ENCODE measurements at places on chromosomes 2 and 18.

- DNase-seq, result no peak
Measured at GRCh38 chr2:179817181-179817841, 44.1 kb downstream of the ZNF385B start.

GRCh38 chr2:80852808-80853139 lies 548.2 kb upstream of the LRRTM1 start:
- DNase-seq, result no peak

DNA sequence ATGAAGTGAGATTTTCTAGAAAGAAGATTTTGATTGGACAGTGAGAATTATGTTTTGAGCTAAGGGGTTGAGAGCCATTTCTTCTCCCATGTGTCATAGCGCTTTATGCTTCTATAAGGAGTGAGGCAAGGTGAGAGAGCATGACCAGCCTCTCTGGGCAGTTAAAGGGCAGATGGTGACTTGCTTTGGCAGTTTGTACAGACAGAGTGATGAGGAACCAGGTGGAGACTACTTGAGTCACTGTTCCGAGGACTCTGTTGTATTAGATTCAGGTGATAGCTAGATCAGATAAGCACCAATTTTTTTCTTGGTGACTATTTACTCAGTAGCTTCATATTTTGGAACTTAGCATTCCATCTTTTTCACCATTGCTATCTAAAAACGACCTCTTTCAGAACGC lies 4.5 kb downstream of the CRIM1 start:
- DNase-seq, result no peak

- no peak for DNase-seq
Measured at GRCh38 chr2:64869126-64869525, 120.1 kb upstream of the SLC1A4 start.

- DNase-seq, result peak; percentile 87
Measured at GRCh38 chr18:76619621-76620315, 124.7 kb upstream of the ZNF516 start.

DNA sequence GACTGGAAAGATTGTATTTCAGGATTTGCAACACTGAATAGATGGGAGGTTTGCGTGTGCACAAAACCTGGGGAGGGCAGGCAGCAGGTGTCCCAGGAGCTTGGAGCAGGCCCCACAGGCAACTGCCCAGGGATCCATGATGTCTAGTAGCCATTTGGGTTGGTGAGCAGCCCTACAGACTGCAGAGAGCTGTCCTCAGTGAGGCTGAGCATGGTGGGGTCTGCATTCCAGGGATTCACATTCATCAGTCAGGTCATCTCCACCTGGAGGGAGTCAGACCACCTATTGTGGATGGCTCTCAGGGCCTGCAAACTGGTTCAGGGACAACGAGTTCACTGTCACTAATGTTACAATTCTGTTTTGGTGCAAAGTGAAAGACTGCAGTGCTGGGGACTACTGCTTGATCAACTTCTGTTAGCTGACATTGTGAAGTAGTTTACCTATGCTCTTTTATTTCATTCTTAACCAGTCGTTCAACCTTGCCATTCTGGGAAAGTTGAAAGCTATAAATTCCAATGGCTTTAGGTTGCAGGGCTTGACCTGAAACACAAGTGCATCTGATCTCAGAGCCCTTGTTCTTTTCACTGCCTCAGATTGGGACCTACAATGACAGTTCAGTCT lies 222.6 kb downstream of the ZNF407 start:
- DNase-seq, result no peak

GRCh38 chr2:86305195-86305914 lies 32.1 kb downstream of the REEP1 start:
- no peak for DNase-seq

DNA sequence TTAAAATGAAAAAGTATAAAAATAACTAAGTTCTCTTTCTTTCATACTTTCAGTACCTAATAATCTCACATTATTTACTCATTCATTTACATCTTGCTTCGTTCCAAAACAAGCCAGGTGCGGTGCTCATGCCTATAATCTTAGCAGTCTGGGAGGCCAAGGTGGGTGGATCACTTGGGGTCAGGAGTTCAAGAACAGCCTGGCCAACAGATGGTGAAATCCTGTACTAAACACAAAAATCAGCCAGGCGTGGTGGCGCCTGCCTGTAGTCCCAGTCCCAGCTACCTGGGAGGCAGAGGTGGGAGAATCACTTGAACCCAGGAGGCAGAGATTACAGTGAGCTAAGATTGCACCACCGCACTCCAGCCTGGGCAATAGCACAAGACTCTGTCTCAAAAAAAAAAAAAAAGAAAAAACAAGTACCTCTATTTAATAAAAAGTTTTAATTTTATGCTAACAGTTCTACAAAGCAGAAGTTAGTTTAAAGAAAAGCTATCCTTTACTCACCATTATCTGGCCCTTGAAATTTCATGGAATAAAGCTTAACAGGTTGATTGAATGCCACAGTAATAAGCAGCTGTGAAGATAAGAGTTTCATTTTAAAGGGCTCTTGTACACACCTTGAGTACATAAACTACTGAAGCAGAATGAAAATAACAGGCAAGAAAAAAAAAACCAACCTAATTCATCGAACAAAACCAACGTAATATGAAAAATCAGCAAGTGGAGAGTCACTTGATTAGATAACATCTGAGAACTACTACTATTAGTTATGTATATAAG lies 22.5 kb downstream of the TXNL1 start:
- no peak for DNase-seq

DNA sequence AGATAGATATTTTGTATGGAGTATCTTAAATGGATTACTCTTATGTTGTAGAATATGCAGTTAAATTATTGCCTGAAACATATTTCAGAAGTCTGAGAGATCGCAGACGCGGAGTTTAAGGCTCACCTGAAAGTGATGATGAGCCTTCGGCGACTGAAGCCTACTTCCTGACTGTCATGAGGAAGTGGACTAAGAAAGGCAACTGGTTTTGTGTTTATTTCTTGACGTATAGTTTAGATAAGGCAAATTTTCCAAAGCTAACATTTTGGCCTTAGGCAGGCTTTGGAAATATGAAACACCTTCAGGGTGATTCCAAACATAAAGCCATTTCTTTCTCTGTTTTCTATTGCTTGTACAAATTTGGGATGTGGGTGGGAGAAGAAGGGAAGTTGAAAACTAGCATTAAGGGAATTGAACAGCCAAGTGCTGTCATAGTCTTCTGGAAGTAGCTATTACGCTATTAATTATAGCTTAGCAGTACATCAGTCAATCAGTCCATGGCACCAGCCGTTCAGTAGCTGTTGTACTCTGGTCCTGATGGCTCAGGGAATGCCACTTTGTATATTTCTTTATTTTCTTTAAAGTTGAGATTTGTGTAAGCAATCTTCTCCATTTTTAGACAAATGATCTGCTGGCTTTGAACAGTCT lies 1.5 kb downstream of the GRHL1 start:
- DNase-seq, result no peak

GRCh38 chr2:16493788-16494187 lies 171.8 kb downstream of the CYRIA start:
- no peak for DNase-seq

DNA sequence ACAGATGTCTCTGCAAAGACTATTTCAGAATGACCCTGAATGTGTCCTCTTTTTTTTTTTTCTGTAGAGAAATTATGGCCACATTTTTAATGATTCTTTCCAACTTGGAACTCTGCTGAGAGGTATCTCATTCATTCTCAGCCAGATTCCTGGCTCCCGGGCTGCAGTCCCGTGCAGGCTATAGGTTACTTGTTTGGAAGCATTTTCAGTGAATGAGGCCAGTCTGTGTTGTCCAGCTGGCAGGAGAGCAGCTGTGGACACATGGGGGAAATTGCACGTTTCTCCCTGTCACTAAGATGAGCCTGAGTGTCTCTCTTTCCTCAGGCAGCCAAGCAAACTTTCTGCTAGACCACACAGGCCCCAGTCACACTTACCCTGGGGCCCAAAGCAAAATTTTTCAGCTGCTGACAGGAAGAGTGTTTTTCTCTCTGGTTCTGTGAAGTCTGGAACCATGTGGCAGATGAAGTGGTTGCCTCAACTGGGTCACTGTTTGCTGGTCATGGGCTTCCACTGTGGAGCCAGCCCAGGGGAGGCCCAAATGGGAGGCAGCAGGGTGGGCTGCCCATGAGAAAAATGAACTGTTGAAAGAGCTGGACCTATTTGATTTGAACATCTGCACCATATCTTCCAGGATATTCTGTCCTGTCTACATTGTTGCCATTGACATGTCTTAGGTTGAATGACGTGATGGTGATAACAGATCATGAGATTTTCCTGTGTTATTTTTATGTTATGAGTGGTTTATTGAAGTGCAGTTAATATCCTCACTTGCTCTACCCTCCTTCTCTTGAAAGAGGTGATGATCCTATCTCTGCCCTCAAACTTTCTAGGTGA lies 431.2 kb downstream of the LPIN1 start:
- no peak for DNase-seq

- no peak for DNase-seq
Measured at GRCh38 chr2:133641497-133641896, 73.2 kb upstream of the NCKAP5 start.

DNA sequence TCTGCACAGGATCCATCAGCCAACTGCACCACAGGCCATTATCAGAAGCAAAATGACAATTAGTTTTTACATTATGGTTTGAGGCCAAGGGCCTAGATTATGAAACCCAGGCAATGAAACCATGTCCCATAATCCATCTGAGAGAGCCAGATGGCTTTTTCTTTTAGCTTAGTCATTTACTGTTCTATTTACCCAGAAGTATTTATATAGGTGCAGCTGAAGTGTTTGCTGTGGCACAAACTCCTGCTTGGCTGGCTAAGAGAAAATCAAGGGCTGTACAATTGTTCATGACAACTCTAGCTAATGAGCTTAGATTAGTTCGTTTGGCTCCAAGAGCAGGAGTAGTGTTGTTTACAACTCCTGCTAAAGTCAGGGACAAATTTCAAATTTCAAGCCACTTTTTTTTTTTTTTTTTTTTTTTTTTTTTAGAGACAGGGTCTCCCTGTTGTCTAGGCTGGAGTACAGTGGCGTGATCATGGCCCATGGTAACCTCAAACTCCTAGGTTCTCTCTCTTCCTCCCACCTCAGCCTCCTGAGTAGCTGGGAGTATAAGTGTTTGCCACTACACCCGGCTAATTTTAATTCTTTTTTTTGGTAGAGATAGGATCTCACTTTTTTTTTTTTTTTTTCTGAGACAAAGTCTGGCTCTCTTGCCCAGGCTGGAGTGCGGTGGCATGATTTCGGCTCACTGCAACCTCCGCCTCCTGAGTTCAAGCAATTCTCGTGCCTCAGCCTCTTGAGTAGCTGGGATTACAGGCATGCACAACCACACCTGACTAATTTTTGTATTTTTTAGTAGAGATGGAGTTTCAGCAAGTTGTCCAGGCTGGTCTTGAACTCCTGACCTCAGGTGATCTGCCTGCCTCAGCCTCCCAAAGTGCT lies 18.4 kb upstream of the REV1 start:
- DNase-seq, result no peak
